ENCODE measurements at places on chromosomes 3 and 15.

DNA sequence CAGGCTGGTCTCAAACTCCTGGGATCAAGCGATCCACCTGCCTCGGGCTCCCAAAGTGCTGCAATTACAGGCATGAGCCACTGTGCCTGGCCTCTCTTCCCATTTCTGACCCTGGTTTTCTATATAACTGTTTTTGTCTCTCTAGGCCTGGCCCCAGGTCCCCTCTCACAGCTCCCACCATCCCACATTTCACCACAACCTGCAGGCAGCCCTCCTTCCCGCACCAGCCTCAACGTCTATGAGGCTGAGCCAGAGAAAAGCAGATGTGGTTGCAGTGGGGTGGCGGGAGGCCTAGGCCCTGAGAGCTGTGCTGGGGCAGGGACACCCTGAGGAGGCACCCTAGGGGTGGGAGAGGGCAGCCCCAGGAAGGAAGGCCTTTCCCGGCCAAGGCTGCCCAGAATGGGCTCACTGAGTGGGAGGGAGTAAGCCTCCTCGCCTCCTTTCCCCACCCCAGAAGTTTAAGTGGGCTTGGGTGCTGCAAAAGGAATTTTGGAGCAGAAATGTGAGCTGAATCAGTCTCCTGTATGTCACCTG, 99.7 kb downstream of the LSM3 start:
- no peak for DNase-seq

- DNase-seq: peak; percentile 60
These were observed 103.2 kb upstream of the TJP1 start for GRCh38 chr15:29925227-29926082.

DNA sequence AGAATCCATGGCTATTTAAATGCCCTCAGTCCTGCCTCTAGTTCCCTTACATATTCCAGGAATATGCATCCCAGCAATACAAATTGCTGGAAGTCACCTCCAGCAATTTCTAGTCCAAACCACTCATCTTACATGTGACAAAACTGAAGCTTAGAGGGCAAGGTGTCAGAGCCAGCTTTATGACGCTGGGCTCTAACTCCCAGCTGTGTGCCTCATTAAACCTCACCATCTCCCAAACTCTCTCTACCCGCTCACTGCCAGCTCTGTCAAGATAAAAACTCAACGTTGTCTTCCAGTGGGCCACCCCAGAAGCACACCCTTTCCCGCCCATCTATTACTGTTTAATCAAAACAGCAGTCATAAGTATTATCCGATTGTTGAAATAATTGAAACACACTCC, 7.9 kb downstream of the TNIK start:
- DNase-seq: no peak

DNA sequence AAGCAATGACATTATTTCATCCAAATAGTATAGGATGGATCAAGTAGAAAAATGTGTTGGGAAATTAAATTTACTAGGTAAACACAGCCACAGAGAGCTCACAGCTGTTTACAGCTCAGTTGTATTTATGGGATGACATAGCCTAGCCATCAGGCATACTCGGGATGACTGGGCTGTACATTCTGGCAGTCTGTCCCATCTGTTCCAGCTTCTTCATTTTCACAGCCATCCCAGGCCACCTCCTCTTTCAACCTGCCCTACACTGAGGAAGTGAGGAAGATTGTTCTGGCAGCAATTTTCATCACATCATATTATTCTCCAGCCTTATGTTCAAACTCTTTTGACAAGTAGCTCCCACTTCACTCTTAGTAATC, 98.4 kb upstream of the PFN2 start:
- no peak for DNase-seq

- no peak for DNase-seq
These were observed 4.7 kb downstream of the KY start for GRCh38 chr3:134646086-134646485.

- no peak for DNase-seq
These were observed 10.0 kb downstream of the ARIH2 start for GRCh38 chr3:48928679-48929078.

- peak; percentile 68 for DNase-seq
These were observed 21.4 kb upstream of the LIPC start for GRCh38 chr15:58410353-58410752.

GRCh38 chr3:116391296-116392201, 53.7 kb downstream of the LSAMP start:
- no peak for DNase-seq

DNA sequence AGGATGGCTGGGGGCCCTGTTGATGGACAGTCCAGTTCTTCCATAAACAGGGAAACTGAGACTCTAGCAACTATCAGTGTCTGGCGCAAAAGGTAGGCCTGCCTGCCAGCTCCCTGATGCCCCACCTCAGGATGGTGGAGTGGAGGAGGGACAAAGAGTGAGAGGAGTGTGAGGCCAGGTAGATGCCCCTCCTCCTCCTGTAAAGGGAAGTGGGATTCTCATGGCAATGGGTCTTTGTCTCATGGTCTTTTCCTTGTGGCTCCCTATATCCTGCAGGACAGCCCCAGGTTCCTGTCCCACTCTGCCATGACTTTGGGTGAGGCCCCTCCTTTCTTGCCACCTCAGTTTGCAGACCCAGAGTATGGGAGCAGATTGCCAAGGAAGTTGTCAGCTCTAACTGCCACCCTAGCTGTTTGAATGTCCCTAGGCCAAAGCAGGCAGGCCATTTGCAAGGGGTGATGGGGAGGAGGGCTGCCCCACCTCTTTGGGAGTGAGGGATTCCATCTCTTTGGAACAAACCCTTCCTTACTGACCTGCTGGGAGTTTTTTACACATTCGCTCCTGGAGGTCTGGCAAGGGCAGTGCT, 2.8 kb upstream of the DNAH1 start:
- DNase-seq: no peak

- DNase-seq: peak; percentile 76
These were observed 1.1 kb downstream of the EDEM1 start for GRCh38 chr3:5188419-5189221.

- DNase-seq: no peak
These were observed 221.8 kb downstream of the ZIC1 start for GRCh38 chr3:147630921-147631415.

DNA sequence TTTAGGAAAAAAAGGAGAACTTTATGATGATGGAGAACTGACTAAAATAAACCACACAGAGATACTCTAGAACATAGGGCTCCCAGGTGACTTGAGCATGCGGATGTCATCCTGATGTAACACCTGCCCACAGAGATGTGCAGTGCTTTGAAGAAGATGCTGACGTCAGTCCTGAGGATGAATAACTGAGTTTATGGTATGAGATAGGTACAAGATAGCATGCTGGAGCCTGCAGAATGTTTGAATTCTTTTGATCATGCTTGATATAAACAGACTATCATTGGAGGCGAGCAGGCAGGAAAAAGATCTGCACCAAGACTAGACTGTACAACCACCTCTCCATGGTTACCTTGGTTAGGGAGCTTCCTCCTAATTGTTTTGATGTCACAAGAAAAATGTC, 12.4 kb downstream of the CCR4 start:
- peak; percentile 63 for DNase-seq

GRCh38 chr3:197165890-197166289, 132.5 kb downstream of the DLG1 start:
- no peak for DNase-seq

DNA sequence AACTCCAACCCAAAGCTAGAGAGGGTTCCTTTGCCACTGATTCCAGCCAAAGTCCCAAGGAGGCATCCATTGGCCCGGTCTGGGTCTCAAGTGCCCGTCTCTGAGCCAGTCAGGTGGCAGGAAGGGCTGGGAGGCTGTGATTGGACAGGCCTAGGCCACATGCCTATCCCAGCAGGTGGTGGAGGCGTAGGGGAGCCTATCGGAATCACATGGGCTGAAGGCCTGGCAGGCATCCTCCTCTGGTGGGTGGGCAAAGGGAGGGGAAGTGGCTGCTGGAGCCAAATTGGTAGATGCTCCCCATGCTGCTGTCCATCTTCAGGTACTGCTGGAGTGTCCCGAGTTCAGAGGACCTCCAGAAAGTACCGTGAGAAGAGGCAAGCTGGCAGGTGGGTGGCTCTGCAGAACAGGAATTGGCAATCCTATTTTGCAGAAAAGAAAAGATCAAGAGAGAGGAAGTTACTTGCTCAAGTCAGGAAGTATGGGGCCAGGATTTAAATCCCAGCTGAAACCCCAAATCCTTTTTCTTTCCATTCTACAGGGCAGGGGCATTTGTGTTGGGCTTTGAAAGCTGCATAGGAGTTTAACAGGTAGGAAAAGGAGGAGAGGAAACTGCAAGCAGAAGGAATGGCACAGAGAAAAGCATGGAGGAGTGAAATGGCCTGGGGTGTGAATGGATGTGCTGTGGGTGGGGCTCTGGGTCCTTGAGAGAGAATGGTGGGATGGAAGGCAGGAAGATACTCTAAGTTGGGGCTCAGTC, 3.7 kb downstream of the CHST13 start:
- DNase-seq: no peak

DNA sequence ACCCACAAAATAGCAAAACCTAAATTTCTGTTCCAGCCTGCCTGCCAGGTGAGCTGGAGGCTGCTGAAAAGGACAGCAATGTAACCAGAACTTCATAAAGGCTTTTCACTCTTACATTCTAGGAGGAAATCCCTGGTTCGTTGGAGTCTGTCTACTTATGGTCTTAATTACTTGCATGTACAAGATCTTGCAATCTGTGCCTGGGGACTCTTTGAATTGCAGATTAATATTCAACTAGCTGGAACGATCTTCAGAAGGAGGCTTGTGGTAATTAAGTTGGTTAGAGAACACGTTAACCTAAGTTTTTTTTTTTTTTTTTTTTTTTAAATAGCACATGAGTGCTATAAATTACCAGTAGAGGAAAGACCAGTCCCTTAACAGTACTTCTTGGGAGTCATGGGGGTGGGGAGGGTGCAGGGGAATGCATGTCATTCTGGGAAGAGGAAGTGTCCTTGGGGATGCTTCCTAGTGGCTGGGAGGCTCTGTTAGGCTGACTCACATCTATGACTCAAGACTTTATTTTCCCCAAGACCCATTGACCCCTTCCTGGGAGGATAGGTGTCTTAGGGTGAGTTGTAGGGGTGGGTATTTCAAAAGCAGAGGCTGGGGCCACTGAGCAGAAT, 139.8 kb downstream of the RAB11A start:
- DNase-seq: no peak

- DNase-seq: no peak
These were observed 66.8 kb downstream of the GREM1 start for GRCh38 chr15:32784581-32784980.

- no peak for DNase-seq
These were observed 263.3 kb downstream of the ZIC1 start for GRCh38 chr3:147672436-147672835.

DNA sequence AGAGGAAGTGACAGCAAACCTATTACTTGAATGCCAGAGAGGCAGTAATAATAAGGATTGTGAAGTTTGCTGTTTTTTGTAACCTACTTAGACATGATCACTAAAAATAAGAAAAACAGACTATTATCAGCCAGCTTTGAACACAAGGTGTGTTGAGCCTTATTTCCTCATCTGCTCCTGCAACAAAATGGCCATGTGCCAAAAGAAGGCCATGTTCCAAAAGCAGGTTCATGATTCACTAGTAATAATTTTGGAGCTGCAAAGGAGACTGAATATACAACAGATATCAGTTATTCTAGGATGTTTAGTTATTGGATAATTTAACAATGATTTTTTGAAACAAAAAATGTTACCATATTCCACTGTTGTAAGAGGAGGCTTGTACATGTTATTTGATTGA, 578.7 kb downstream of the SQOR start:
- DNase-seq: no peak

DNA sequence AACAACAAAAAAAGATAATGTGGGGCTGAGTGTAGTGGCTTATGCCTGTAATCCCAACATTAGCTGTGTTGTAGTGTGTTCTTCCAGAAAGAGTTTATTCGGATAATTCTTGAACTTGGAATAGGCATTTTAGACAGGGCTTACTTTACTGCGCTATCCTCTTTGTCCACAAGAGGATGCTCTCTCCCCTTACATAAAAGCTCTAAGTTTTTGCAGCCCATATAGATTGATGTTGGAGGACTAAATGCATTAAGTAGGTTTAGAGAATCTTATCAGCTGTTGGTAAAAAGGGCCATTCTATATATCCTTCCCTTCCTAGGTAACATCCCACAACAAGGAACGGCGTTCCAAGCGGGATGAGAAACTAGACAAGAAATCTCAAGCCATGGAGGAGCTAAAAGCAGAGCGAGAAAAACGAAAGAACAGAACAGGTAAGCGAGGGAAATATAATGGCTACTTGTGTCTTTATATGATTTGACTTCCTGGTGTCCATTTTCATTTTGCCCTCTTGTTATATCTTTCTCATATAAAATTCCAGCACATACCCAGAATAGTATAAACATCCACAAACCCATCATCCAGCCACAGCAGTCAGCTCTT, 27.8 kb upstream of the ITPKA start:
- DNase-seq: peak; percentile 48

- no peak for DNase-seq
These were observed 741.8 kb downstream of the FHIT start for GRCh38 chr3:60509471-60509870.

- DNase-seq: no peak
These were observed 179.3 kb downstream of the FNDC3B start for GRCh38 chr3:172218350-172219323.

DNA sequence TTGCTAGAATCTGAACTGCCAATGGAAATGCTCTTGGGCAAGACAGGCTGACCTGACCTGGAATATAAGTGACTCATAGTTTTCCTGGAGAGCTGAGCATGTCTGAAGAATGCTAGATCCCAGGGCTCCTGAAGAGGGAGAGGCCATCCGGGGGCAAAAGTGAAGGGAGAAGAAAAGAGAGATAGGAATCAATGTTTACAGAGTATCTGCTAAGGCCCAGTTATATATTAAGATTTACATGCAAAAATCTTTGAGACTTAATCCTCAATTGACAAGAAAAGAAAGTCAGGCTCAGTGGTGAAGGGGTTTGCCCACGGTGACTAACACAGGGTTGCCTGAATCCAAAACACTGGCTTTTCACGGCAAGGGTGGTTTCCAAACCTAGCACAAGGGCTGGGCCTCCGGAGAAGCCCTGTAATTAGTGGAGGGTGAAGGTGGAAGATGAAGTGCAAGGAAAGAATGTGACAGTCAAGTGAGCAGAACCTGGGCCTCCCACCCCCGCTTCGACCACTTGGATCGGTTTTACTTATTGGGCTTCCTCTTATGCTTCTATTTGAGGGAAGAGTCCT, 91.7 kb upstream of the FGF12 start:
- peak; percentile 64 for DNase-seq

GRCh38 chr3:16520970-16521881, 7.7 kb upstream of the RFTN1 start:
- DNase-seq: peak; percentile 81

DNA sequence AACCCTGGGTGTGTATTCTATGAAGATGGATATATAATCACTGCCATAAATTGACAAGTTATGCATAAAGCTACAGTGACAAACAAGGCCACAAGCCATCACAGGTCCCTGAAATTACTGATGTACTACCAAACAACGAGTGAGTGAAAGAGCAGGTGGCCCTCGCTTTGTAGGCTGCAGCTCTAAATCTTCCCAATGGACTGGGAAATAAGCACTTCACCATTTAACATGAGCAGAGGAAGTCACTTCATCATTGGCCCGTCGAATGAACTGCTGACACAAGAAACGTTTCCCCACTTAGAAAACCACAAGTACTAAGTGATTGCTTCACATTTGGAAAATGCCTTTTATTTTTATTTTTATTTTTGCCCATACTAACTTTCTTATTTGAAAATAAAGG, 218.0 kb downstream of the ZNF385D start:
- no peak for DNase-seq

- no peak for DNase-seq
These were observed 137.4 kb upstream of the SLC7A14 start for GRCh38 chr3:170723241-170723640.

All from activated CD8-positive, alpha-beta T cell treated with anti-CD3 and anti-CD28 coated beads for 36 hours (primary cell).